Stimulated activated CD4-positive, alpha-beta T cell treated with anti-CD3 and anti-CD28 coated beads, Interleukin-2, amount 100 ng/mL, for 24 hours (primary cell): ENCODE measurements at places on chromosomes 12 and 14.

DNA sequence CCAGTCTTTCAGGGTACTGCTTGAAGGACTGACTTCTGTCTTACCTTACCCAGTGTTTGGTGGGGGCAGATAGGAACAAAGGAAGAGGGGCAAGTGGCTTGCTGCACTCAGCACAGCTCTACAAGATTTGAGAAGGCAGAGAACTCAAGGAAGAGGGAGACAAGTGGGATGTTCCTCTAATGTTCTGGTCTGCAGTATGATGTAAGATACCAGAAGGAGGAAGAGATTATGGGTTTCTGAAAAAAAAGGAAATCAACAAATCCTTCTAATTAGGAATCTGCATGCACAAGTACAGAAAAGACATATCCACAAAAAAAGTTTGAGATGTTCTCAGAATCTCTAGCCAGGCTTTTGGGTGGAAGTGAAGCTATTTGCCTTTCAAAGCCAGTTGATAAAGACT lies 37.1 kb downstream of the USP15 start:
- no peak for DNase-seq

- DNase-seq = no peak
Observed at GRCh38 chr14:63470962-63471793, 72.0 kb downstream of the PPP2R5E start.

GRCh38 chr14:89566644-89567415 lies 149.8 kb upstream of the FOXN3 start:
- no peak for DNase-seq

DNA sequence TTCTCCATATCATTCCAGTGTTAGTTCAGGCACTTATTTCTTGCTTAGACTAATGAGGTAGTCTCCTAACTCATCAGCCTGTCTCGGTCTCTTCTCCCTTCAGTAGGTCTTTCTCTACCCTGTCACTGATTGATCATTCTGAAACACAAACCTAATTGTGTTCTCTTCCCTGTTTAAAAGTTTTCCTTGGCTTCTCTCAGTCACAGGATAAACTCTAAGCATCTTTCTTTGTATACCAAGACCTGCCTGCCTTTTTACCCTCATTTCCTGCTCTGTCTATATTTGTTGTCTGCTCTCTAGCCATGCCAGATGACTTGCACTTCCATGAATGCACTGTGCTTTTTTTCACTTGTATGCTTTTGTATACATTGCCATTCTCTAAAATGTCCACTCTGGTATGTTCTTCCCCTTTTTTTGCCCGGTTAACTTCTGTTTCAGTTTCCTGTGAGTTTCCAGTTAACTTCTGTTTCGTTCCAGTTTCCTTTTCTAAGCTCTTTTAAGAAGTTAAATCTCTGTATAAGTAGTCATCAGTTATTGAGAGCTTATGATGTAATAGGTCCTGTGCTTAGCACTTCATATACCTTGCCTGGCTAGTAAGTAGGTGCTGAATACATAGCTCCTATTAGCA lies 12.8 kb downstream of the DIP2B start:
- DNase-seq = no peak

- DNase-seq = no peak
Observed at GRCh38 chr12:95258151-95258550, 40.5 kb downstream of the VEZT start.
